ENCODE measurements at places on chromosomes 7 and 10.

DNA sequence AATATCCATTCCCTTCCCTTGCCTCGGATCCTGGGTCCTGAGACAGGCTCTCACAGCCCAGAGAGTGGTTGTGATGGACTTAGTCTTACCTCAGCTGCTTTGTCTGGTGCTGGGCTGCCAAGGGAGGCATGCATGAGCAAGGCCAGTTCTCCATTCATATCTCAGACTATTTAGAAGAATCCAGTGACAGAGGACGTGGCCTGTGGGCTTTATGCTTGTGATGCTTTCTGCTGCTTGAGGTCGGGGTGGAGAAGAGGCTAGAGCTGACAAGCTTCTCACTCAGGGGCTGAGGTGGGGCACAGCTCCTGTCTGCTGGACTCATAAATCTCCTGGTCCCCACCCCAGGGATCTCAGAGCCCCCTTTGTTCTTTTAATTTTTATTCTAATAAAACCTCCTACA, 66.8 kb downstream of the DNAJC12 start:
- DNase-seq, result no peak

DNA sequence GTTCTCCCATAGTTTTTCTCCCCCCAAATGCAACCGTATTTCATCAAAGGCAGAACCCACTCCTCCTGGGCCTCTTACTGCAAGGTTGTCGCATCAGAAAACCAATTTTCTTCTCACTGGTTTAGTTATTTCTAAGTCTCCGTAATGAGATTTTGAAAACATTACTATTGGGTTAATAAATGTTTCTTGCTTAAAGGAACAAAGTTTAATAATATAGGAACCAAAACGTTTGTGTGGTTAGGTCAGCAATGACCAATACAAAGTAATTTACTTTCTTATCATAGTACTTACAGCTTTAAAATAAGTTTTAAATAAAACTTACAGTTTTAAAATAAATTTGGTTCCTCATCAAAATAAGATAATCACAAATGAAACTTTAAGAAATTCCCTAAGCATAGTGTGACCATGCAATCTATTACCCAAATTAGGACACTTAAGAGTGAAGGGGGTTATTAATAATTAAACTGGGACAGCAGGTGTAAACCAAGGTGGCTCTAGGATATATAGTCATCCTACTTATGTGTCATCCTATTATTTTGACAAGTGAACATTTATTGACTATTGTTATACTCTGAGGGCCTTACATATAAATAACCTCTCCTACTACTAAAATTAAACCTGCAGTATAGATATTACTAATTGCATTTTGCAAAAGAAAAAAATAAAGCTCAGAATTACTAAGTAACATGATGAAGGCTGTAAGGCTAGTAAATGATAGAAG, 415.4 kb upstream of the LRRN3 start:
- no peak for DNase-seq

GRCh38 chr7:129010075-129010474, 44.8 kb downstream of the TNPO3 start:
- no peak for DNase-seq

GRCh38 chr7:70797109-70797514, 334.8 kb upstream of the GALNT17 start:
- no peak for DNase-seq

DNA sequence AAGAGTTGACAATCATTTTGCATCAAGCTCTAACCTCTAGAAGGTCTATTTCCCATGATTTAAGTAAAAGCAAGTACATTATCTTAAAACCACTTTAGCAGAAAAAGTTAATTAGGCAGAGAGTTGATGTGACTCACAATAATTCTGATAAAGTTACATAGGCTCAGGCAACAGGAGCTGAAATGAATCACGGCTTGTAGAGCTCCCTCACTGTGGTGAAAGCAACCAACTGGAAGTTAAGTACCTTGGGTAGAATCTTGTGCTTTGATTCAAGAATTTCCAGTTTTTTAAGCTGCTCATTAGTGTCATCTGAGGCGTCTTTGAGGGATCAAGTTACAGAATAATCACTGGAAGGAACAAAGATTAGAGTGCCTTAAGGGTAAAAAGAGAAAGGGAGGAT, 68.9 kb upstream of the NFE2L3 start:
- DNase-seq, result peak; percentile 2

- no peak for DNase-seq
Observed at GRCh38 chr7:157893535-157894044, 556.8 kb downstream of the DNAJB6 start.

DNA sequence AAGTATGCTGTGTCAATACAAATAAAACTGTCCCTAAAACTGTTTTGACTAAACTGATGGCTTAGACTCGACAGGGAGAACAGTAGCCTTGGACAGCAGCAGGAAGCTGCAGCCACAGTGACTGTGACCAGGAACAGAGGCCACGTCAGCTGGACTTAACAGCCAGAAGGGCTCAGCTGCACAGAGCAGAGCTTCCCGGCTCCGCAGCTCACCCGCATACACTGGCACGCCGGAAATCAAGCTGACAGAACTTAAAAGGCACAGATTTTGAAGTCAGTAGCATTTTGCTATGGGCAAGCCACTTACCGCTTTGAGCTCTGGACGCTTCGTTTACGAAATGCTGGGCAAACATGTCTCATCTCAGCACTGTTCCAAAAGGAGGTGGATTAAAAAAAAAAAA, 769.7 kb upstream of the AUTS2 start:
- DNase-seq, result no peak

GRCh38 chr7:27143023-27143949, at the start of gene HOXA5:
TSS of gene HOXA5 (minus strand) at chr7:27143681. CDS start at chr7:27143607, 74 bp downstream.
- DNase-seq, result peak; percentile 88

- DNase-seq, result no peak
Observed at GRCh38 chr10:69503896-69504265, 52.6 kb downstream of the TSPAN15 start.

DNA sequence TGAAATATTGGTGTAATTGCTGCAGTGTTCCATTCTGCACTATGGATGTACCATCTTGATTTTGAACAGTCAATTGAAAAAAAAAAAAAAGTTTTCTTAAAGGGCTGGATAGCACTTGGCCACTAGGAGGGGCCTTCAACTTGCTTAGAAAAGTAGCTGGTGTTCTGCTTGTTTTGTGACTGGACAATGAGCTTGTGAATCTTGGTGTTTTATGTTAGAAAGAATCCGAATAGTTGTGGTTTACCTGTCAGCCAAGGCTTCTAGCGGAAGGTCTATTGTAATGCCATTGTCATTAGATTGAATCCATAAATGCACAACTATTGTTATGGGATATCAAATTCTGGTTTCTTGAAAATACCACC, 77.1 kb downstream of the BMPER start:
- DNase-seq, result peak; percentile 81

DNA sequence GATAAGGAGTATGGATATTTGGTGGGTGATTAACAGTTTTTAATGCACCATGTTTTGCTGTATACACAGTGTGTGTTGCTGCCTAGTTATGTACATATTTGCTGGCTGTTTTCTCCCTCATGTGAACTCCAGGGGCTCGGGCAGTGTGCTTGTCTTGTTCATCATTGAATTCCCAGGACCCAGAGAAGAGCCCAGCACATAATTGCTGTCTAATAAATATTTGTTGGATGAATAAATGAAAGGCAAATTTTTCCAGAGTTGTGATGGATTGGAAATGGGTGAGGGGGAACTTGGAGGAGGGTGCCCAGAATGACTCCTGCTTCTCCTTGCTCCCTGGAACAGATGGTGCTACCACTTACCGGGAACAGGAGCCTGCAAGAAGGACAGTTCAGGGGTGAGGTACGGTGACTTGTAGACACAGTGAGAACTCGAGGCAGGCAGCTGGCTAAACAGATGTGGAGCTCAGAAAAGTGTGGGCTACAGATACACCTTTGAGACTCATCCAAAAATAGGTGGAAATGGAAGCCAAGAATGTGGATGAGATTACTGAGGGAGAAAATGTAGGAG, 586.8 kb upstream of the MGMT start:
- DNase-seq, result no peak

DNA sequence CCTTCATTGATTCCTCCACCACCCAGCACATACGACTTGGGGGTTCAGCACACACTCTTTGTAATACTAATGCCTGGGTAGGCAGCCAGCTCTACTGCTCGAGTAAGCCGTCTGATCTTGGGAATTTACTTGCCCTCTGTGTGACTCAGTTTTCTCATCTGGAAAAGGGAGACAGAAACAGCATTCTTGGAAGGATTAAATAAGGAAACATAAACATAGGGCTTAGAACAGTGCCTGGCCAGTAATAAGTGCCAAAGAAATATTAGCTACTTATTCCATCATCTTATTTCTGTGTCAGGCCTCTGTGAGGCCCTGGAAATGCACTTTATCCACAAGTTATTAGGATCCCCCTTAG, 130.1 kb downstream of the TNS3 start:
- DNase-seq, result peak; percentile 41

GRCh38 chr10:46547541-46548497, 8.6 kb downstream of the GPRIN2 start:
- no peak for DNase-seq

Measured in foreskin fibroblast (primary cell).